ENCODE measurements at places on chromosomes 1 and 21. TPM values are rescaled to one million over a fixed set of nuclear protein-coding genes. Genes with fewer than 3 reads are reported as not detected.

- peaks cover 15% of the 10 kb centered on the region for H3K4me1 ChIP-seq
- H3K27ac ChIP-seq, result peak overlapping the region; percentile 76
- no peak for DNase-seq
- peaks cover 3% of the 10 kb centered on the region for H3K27me3 ChIP-seq
Observed at GRCh38 chr1:109776206-109776835, 12.6 kb upstream of the EPS8L3 start.

DNA sequence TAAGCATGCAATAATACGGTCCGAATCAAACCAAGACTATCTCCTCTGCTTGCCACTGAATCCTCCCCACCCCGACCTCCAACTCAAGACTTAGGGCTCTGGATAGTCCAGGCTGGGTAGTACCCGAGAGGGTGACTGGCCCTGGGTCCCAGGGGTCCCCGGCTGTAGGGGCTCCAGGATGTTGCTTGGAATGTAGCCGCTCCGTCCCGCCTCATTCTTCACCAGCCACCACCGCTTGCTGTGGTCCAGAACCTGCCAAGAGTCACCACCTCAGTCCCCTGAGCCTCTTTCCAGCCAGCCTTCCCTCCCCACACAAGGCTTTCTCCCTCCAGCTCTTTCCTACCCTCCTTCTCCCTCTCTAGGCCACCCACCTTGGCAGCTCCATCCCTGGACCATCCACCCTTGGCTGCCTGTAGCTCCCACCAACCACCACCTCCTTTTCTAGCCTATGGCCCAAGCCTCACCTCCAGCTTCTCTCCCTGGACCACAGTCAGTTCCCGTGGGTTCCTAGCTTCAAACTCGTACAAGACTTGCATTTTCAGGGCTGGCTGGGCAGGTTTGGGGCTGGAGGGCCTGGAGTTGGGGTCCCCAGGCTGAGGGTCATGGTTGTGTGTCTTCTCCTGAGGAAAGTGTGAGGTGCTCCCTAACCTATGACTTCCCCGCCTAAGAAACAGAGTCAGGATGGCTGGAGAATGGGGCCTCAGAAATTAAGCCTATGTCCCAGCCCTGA, 10.9 kb upstream of the GSTM3 start:
- H3K27me3 ChIP-seq, result peaks cover 25% of the 10 kb centered on the region
- no peak overlapping the region for H3K4me3 ChIP-seq
- no peaks in the 10 kb centered on the region for H3K36me3 ChIP-seq
- H3K27ac ChIP-seq, result no peak overlapping the region

- no peak for DNase-seq
- peaks cover 4% of the 10 kb centered on the region for H3K4me1 ChIP-seq
- no peaks in the 10 kb centered on the region for H3K36me3 ChIP-seq
- no peak overlapping the region for H3K4me3 ChIP-seq
Observed at GRCh38 chr1:245168086-245168485, 13.3 kb downstream of the KIF26B start.

- no peak for DNase-seq
- H3K36me3 ChIP-seq, result no peaks in the 10 kb centered on the region
- H3K4me3 ChIP-seq, result no peak overlapping the region
- no peaks in the 10 kb centered on the region for H3K4me1 ChIP-seq
Observed at GRCh38 chr1:227424953-227425352, 106.7 kb upstream of the CDC42BPA start.

DNA sequence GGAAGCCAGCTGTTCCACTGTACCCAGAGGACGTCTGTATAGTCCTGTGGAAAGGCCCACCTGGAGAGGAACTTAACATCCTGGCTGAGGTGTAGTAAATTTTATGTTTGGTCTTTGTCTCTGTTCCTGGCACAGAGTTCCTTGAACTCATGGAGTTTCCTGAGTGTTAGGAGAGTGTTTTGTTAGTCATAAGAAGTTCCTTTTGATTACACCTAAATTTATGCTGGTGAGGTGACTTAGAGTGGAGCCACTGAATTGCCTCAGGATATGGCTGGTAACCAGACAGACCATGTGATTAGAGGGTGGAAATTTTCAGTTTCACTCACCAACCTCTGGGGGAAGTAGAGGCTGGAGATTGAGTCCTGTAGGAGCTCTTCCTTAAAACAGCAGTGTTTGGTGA, 57.9 kb downstream of the RASAL2 start:
- H3K4me1 ChIP-seq, result no peaks in the 10 kb centered on the region
- DNase-seq, result no peak
- H3K27ac ChIP-seq, result no peak overlapping the region

Gene PEX11B
- total RNA-seq, result 31.7 TPM

DNA sequence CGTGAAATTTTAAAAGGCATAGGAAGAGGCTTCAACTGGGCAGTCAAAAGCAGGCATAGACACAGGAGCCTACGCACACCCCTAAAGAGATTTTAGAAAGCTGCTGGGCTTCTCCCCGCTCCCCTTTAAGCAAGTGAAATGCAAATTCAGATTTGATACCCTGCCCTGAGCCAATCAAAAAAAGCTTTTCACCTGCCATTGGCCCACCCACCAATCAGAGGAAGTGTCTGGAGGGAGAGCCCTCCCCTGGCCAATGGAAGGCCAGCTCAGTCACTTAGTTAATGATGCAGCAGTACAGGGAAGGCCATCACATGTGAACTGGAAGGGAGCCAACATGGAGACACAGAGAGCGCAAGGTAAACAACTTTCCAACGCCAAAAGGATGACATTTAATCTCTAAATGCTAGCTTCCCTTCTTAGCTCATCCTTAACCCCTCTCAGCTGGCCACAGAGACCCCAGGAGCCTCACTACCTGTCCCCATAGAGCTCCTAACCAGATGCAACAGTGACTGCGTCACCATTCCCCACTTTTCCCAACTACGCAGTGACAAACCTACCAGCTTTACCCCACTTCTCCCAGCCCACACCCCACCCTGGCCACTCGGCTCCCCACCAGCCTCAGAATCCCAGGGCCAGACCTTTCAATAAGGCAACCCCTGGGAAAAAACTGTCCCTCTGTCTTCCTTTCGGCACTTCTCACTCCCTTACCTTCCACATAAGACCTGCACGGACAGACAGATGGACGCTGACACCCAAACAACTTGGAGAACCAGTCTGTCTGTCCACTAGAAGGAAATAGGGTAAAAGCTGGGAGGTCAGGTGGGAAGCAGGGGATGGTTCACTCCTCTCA, 71.0 kb downstream of the CD46 start:
- H3K4me1 ChIP-seq, result peaks cover 56% of the 10 kb centered on the region
- peak overlapping the region; percentile 83 for H3K4me3 ChIP-seq
- H3K27ac ChIP-seq, result peak overlapping the region; percentile 92
- peaks cover 18% of the 10 kb centered on the region for H3K36me3 ChIP-seq

DNA sequence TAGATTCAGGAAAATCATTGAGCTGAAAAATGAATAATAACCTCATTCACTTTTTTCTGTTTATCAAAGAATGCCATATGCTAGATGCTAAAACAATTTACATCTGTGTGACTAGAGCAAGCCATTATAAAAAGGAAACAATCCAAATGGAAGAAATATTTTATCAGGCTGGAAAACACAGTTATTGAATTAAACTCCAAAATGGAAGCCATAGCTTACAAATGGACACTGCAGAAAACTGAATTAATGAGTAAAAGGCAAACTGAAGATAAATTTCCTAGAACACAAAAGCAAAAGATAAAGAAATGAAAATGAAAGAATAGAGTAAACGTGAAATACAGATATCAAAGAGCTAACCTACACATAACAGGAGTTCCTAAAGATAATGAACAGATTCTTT, 33.1 kb upstream of the IL10 start:
- peaks cover 5% of the 10 kb centered on the region for H3K36me3 ChIP-seq
- peak overlapping the region; percentile 18 for H3K27ac ChIP-seq
- DNase-seq, result no peak
- H3K4me1 ChIP-seq, result peaks cover 74% of the 10 kb centered on the region
- no peak overlapping the region for H3K4me3 ChIP-seq

Gene RSBN1
- 21.5 TPM for total RNA-seq

DNA sequence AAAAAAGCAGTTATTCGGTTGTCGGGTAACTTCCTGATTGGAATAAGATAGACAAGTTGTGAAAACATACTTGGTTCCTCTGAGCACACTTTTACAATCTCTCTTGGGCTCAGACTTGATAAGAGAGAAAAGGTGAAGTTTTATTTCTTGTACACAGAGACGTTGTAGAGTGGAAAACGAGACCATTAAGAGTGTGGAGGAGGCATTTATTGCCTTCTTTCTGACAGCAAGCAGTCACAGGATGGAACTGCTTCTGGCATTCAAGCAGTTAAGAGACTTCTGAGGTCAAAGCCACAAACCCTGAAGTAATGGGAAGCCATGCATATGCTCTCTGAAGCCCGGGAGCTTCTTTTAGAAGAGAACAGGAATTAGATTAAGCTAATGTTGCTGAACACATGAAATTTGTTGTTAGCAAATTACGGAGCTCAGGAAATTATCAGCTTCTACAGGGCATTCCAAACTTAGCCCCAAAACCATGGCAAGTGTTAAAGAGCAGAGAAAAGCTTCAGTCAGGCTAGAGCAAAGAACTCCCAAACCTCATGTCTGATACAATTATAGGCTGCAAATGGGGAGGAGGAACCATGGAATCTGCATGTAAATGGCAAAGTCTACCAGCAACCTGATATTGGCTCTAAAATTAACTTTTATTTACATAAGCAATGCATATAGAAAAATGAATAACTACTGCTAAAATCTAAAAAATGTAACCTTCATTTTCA, 26.0 kb downstream of the S1PR1 start:
- H3K4me3 ChIP-seq, result peak overlapping the region; percentile 52
- H3K36me3 ChIP-seq, result no peaks in the 10 kb centered on the region
- H3K4me1 ChIP-seq, result peaks cover 61% of the 10 kb centered on the region
- H3K27ac ChIP-seq, result peak overlapping the region; percentile 17
- no peaks in the 10 kb centered on the region for H3K27me3 ChIP-seq

DNA sequence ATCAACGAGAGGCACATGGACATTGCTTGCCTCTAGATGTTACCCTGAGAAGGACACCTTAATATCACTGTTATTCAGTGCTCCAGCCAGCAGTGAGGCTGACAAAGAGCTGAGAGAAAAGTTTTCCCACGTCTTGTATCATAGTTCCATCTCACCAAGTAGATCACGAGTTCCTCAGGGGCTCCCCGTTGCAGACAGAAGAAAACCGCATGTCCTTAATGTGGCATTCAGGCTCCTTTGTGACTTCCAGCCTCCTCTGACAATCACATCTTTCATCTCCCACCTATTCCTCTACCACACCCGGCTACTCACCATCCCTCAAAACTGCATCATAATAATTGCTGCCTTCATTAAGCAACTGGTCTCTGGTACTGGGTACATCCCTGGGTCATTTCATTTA, 75.3 kb downstream of the DMRTA2 start:
- H3K4me3 ChIP-seq, result no peak overlapping the region
- no peak for DNase-seq
- H3K36me3 ChIP-seq, result no peaks in the 10 kb centered on the region
- H3K4me1 ChIP-seq, result no peaks in the 10 kb centered on the region

DNA sequence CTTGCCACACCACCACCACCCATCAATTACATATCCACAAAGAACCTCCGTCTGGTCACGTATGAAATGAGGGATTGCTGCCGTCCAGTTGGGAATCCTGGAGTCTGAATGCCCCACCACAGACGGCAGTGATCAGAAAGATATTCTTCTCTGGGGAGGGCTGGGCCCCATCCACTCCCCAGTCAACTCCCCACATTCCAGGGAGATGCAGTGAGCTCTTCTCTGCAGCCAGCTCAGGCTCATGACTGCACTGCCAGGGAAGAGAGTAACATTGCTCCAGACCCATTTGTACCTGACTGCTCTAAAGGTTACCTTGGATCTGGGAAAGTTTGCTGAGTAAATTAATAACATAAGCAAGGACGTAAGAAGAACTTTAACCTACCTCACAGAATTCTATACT, 18.3 kb downstream of the DEGS1 start:
- no peak for DNase-seq
- no peak overlapping the region for H3K27ac ChIP-seq
- H3K4me1 ChIP-seq, result peaks cover 13% of the 10 kb centered on the region
- H3K27me3 ChIP-seq, result no peaks in the 10 kb centered on the region
- peaks cover 8% of the 10 kb centered on the region for H3K36me3 ChIP-seq

- H3K27ac ChIP-seq, result no peak overlapping the region
- peaks cover 3% of the 10 kb centered on the region for H3K4me1 ChIP-seq
- H3K27me3 ChIP-seq, result peaks cover 7% of the 10 kb centered on the region
- no peaks in the 10 kb centered on the region for H3K36me3 ChIP-seq
Observed at GRCh38 chr1:27379564-27380122, 3.5 kb downstream of the CD164L2 start.

GRCh38 chr1:23111600-23112535, 56.8 kb downstream of the LUZP1 start:
- H3K27ac ChIP-seq, result peak overlapping the region; percentile 3
- H3K36me3 ChIP-seq, result peaks cover 17% of the 10 kb centered on the region
- H3K4me3 ChIP-seq, result no peak overlapping the region
- peaks cover 59% of the 10 kb centered on the region for H3K4me1 ChIP-seq
- H3K27me3 ChIP-seq, result no peaks in the 10 kb centered on the region

- no peaks in the 10 kb centered on the region for H3K4me1 ChIP-seq
- H3K27me3 ChIP-seq, result peaks cover 8% of the 10 kb centered on the region
- no peaks in the 10 kb centered on the region for H3K36me3 ChIP-seq
- no peak overlapping the region for H3K27ac ChIP-seq
- no peak for DNase-seq
- H3K4me3 ChIP-seq, result no peak overlapping the region
Observed at GRCh38 chr1:111302374-111302773, 11.7 kb downstream of the CHIA start.

- no peak for DNase-seq
- no peak overlapping the region for H3K4me3 ChIP-seq
- no peaks in the 10 kb centered on the region for H3K27me3 ChIP-seq
- no peaks in the 10 kb centered on the region for H3K4me1 ChIP-seq
Observed at GRCh38 chr1:60223158-60223557, 149.6 kb upstream of the C1orf87 start.

Data from activated CD4-positive, alpha-beta T cell treated with anti-CD3 and anti-CD28 coated beads, Interleukin-2, amount 10 ng/mL, durations not matched to agents 24 days and 14 days (primary cell).